ENCODE measurements at places on chromosomes 12 and 14. TPM values are rescaled to one million over a fixed set of nuclear protein-coding genes. Genes with fewer than 3 reads are reported as not detected.

GRCh38 chr12:52835271-52836041 is 1.3 kb upstream of the KRT79 start:
- DNase-seq: no peak
- H3K4me3 ChIP-seq: no peak overlapping the region
- H3K4me1 ChIP-seq: peaks cover 31% of the 10 kb centered on the region
- H3K36me3 ChIP-seq: no peaks in the 10 kb centered on the region
- peaks cover 8% of the 10 kb centered on the region for H3K27me3 ChIP-seq
- H3K27ac ChIP-seq: peak overlapping the region; percentile 77

GRCh38 chr12:132302466-132303358 is 26.7 kb downstream of the GALNT9 start:
- H3K27me3 ChIP-seq: no peaks in the 10 kb centered on the region
- H3K4me1 ChIP-seq: no peaks in the 10 kb centered on the region
- H3K4me3 ChIP-seq: no peak overlapping the region
- no peak for DNase-seq
- no peaks in the 10 kb centered on the region for H3K36me3 ChIP-seq

DNA sequence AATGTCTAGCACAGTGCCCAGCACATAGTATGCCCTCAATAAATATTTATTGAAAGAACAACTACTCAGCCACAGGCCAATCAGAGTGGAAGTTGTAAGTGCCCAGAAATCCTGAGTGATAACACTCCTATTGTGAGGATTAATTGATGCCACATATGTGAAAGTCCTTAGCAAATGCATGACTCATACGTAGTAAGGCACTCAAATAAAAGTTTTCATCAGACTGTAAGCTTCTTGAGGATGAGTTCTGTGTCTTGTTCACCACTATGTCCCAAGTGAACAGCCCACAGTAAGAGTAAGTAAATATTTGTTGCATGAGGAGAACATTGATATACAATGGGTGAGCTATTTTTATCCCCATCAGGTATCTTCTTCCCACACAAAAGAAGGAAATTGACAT is 24.7 kb upstream of the ANO6 start:
- H3K4me3 ChIP-seq: no peak overlapping the region
- no peak for DNase-seq
- H3K27me3 ChIP-seq: no peaks in the 10 kb centered on the region
- H3K36me3 ChIP-seq: no peaks in the 10 kb centered on the region

DNA sequence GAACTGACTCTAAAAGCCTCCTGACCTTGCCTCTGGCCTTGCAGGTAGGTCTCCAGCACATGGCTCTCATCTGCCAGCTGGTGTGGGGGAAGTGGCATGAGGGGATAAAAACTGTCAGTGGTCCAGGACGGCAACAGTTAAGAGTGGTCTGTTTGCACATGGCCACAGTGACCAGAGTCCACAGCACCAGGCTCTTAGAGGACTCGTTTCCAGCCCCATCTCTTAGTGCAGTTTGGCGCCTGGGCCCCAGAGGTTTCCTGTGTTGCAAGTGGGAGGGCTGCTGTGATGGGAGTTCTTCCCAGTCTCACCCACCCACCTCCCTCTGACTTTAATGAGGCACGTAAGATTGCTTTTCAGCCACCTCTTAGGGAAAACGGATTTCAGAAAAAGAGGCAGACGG is 37.0 kb downstream of the APPL2 start:
- no peak for DNase-seq
- H3K36me3 ChIP-seq: peaks cover 18% of the 10 kb centered on the region
- no peak overlapping the region for H3K27ac ChIP-seq
- no peaks in the 10 kb centered on the region for H3K4me1 ChIP-seq

DNA sequence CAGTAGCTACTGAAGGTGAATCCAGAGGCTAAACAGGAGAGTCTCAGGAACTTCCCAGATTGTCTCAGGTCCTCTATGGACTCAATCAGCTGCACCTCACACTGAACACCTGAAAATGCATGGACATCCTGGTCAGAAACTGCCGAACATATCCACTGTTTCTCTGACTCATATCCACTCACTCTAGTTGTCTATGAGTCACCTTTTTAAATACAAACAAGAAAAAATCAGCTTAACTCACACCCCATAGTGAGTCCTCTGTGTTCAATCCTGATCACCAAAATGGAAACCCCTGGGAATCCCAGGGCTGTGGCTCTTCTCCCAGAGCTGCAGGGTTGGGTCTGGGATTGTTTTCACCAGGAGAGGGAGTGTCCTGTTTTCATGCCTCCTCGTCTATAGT is 556.7 kb downstream of the TMEM121 start:
- H3K27ac ChIP-seq: no peak overlapping the region
- no peak for DNase-seq
- no peak overlapping the region for H3K4me3 ChIP-seq
- H3K36me3 ChIP-seq: no peaks in the 10 kb centered on the region
- peaks cover 21% of the 10 kb centered on the region for H3K4me1 ChIP-seq

DNA sequence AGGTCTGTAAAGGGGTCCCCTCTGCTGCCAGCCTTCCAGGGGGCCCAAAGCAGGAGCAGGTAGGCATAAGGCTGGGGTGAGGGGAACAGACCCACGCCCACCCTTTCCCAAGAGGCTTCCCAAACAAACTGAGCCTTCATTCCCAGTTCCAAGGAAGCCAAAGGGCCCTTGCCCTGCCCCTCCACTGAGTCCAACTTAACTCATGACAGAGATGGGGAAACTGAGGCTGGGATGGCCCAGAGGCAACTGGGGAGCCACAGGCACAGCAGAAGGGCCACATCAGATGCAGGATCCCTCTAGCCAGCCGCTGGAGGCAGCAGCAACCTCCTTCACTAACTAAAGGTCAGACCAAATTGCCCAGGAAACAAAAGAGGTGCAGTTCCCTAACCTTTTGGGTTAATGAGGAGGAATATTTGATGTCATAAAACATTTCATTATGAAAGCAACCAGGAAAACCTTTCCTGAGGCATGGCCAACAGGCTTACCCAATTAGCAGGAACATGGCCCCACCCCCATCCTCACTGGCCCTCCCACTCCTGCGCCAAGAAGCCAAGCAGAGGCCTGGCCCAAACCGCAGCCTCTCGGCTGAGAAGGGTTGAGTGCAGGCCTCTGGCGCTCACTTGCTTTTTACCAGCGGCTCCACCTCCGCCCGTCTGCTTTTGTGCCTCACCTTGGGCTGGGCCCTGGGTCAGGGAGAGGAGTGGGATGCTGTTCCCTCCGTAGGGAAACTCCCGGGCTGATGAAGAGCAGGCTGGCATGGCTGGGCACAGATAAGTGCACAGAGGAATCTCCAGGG is 293.5 kb upstream of the RTL1 start:
- H3K27ac ChIP-seq: no peak overlapping the region
- H3K36me3 ChIP-seq: no peaks in the 10 kb centered on the region
- no peaks in the 10 kb centered on the region for H3K4me1 ChIP-seq
- DNase-seq: no peak

DNA sequence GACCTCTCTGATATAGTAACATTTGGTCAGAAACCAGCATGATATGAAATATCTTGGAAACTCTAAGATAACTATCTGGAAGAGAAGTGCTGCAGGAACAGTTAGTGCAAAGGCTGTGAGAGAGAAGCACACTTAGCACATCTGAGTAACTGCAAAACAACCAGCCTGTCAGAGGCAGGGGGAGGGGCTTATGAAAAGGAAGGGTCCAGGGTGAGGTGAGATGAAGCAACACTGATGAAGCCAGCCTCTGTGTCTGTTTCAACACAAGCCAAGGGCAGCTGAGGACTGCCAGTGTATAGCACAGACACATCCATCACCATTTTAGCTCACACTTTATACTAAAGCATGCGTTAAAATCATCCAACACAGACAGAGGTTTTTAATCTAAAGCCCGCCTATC is 37.4 kb upstream of the OVCH1 start:
- no peak overlapping the region for H3K27ac ChIP-seq
- H3K4me1 ChIP-seq: no peaks in the 10 kb centered on the region
- peaks cover 9% of the 10 kb centered on the region for H3K27me3 ChIP-seq
- no peaks in the 10 kb centered on the region for H3K36me3 ChIP-seq

Gene RNF212B
- not detected for total RNA-seq

Gene TBK1
- total RNA-seq: 33.6 TPM

Gene HAL
- total RNA-seq: 0.37 TPM
